ENCODE measurements at places on chromosomes 1 and 21.

DNA sequence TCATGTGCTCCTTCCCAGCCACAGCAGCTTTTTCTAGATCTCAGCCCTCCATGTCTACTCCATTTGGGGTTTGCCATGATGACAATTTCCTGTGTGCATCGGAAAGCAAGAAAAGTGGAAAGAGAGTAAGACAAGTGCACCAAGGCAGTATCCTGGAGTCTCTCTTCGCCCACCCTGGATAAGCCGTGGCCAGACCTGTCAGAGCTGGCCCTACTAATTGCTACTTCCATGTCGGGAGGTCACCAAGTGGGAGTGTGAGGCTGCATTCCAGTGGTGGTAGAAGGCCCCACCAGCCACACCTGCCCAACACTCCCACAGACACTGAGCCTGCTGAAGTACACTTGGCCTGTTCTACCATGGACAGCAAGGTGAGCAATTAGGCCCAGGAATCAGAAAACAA, 14.0 kb upstream of the LORICRIN start:
- DNase-seq = no peak

- no peak for DNase-seq
Observed at GRCh38 chr21:37551331-37551992, 184.9 kb downstream of the DYRK1A start.

DNA sequence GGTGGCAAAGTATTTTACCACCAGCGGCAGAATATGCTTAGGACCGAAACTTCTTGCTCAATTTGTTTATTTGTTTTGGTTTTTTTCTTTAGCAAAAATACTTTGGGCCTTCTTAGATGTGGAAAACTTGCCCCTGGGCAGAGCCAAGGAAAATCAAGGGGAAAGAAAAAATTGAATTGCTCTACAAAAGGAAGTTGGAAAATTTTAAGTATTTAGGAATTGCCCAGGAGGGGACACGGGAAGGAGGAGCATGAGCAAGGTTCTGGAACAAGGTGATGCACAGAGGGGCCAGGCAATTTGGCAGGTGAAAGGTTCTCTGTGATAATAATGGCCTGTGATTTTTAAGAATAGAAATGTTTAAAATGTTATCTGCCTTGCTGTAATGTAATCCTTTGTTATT, 28.6 kb downstream of the SGIP1 start:
- DNase-seq = no peak

DNA sequence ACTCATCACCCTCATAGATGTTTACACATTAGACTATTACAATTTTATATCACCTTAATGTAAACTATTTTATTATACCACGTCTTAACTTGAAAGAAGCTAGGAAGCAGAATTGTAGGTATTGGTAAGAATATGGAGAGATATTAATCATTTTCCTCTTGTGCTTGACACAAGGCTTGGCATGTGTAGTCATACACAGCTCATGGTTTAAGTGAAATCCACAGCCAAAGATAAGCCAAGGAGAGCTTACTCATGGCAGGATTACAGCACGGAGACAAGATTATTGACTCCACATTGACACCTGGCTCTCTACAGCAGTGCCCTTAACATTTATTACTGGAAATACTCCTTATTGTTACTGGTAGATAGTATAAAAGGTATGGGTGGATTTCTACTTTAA, 68.4 kb upstream of the ADGRL4 start:
- peak; percentile 26 for DNase-seq

GRCh38 chr1:42013881-42014470, 95.3 kb upstream of the HIVEP3 start:
- no peak for DNase-seq

DNA sequence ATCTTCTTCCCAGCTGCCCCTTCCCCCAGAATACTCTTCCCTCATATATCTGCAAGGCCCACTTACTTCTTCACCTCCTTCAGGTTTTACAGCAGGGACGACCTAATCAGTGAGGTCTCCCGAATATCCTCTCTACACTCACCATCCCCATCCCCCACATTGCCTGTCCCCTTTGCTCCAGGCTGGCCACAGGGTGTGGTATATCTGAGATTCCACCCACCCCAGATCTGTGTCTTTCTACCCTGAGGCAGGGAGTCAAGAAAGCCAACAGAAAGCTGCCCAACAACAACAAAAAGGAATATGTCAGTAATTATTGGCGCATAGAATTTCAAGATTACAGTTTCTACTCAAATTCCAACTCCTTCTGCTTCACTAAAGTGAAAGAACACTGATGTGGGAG, 30.0 kb upstream of the OPRD1 start:
- no peak for DNase-seq

DNA sequence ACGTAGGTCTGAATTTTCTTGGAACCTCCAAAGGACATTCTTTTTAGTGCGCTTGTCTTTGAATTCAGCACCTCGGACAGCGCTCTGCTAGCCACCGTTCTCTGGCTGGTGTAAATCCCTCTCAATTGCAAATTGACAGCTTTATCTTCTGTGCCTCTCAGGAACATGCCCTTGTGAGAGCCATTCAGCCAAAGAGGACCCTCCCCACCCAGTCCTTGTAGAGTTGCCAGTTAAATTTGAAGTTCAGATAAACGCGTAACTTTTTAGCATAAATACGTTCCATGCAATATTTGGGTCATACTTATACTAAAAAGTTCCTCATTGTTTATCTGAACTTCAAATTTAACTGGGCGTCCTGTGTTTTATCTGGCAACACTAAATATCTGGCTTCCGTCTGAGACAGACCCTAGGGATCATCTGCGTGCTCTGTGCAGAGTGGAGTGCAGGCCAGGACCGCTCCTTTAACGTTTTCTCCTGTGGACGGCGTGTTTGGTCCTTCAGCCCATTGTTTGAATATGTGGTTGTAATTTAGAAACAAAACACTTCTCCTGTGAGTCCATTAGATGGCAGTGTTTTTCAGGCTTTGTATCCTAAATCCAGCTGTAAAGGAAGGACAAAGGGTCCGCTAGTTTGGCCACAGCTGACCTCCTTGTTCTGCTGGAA, 7.0 kb downstream of the KCNAB2 start:
- peak; percentile 64 for DNase-seq

GRCh38 chr1:55374216-55374615, 159.1 kb upstream of the USP24 start:
- no peak for DNase-seq
